ENCODE measurements at places on chromosomes 16 and 17. TPM values are rescaled to one million over a fixed set of nuclear protein-coding genes. Genes with fewer than 3 reads are reported as not detected.

Gene PEMT
- total RNA-seq: 25.4 TPM

Gene MT1H
- not detected for total RNA-seq

Gene ABCC12
- total RNA-seq: not detected

Gene ADAP2
- 10.3 TPM for total RNA-seq

Gene GRAP
- 1.8 TPM for total RNA-seq

Gene TP53TG3B
- total RNA-seq: not detected

Gene TBC1D3E
- not detected for total RNA-seq

GRCh38 chr16:3656491-3657468 lies 2.3 kb downstream of the DNASE1 start:
- H3K36me3 ChIP-seq: peaks cover 59% of the 10 kb centered on the region
- DNase-seq: no peak
- no peaks in the 10 kb centered on the region for H3K4me1 ChIP-seq
- H3K27ac ChIP-seq: no peak overlapping the region
- no peaks in the 10 kb centered on the region for H3K27me3 ChIP-seq

- DNase-seq: no peak
- H3K27me3 ChIP-seq: no peaks in the 10 kb centered on the region
- no peaks in the 10 kb centered on the region for H3K36me3 ChIP-seq
- no peaks in the 10 kb centered on the region for H3K4me1 ChIP-seq
- no peak overlapping the region for H3K27ac ChIP-seq
- H3K4me3 ChIP-seq: no peak overlapping the region
Observed at GRCh38 chr16:57912529-57913260, 58.2 kb downstream of the CNGB1 start.

DNA sequence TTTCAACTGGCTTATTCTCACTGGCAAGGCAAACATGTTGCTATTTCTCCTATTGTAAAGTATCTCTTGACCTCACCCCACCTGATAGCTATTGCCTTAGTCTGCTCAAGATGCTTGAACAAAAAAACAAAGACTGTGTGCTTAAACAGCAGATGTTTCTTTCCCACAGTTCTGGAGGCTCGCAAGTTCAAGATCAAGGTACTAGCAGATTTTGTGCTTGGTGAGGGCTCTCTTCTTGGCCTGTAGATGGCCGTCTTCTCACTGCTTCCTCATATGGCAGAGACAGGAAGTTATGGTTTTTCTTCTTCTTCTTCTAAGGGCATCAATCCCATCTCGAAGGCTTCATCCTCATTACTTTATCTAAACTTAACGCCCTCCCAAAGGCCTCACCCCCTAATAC lies 109.7 kb upstream of the CLEC3A start:
- H3K27me3 ChIP-seq: no peaks in the 10 kb centered on the region
- no peaks in the 10 kb centered on the region for H3K36me3 ChIP-seq
- H3K4me1 ChIP-seq: no peaks in the 10 kb centered on the region
- H3K4me3 ChIP-seq: no peak overlapping the region
- DNase-seq: no peak

- H3K4me1 ChIP-seq: peaks cover 60% of the 10 kb centered on the region
- H3K27me3 ChIP-seq: no peaks in the 10 kb centered on the region
- peak overlapping the region; percentile 82 for H3K27ac ChIP-seq
- H3K4me3 ChIP-seq: no peak overlapping the region
Observed at GRCh38 chr16:53084746-53085334, 30.0 kb downstream of the CHD9 start.

GRCh38 chr16:69593751-69594255 lies 28.0 kb downstream of the NFAT5 start:
- no peak overlapping the region for H3K27ac ChIP-seq
- no peaks in the 10 kb centered on the region for H3K27me3 ChIP-seq

DNA sequence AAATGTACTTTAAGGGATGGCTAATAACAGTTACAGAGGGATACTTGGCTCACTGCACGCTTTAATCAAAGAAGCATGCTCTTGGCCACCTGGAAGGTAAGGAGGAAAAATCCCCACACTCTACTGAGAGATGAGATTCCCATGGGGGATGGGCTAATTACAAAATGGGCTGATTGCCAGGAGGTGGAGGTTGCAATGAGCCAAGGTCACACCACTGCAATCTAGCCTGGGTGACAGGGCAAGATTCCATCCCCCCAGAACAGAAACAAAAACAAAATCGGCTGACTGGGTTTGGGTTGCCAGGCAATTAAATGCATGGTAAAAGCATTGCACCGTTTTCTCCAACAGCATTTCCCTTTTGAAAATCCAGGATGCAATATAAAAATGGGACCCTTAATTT lies 18.0 kb downstream of the N4BP1 start:
- H3K27me3 ChIP-seq: no peaks in the 10 kb centered on the region
- H3K4me1 ChIP-seq: peaks cover 44% of the 10 kb centered on the region
- DNase-seq: no peak
- no peak overlapping the region for H3K27ac ChIP-seq

DNA sequence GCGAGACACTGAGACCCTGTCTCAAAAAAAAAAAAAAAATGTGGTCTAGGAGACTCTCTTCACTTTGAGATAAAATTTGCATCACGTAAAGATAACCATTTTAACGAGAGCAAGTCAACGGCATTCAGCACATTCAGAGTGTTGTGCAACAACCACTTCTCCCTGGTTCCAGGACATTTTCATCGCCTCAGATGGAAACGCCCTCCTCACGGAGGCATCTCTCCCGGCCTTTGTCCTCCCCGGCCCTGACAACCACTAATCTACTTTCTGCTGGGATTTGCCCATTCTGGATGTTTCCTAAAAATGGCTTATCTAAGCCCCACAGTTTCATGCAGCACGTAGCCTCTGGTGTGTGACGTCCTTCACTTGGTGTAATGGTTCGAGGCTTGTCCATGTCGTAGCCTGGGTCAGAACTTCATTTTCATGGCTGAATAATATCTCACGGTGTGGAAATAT lies 6.4 kb upstream of the NPRL3 start:
- H3K4me1 ChIP-seq: no peaks in the 10 kb centered on the region
- no peaks in the 10 kb centered on the region for H3K36me3 ChIP-seq
- no peaks in the 10 kb centered on the region for H3K27me3 ChIP-seq
- no peak overlapping the region for H3K27ac ChIP-seq
- no peak overlapping the region for H3K4me3 ChIP-seq
- DNase-seq: no peak

DNA sequence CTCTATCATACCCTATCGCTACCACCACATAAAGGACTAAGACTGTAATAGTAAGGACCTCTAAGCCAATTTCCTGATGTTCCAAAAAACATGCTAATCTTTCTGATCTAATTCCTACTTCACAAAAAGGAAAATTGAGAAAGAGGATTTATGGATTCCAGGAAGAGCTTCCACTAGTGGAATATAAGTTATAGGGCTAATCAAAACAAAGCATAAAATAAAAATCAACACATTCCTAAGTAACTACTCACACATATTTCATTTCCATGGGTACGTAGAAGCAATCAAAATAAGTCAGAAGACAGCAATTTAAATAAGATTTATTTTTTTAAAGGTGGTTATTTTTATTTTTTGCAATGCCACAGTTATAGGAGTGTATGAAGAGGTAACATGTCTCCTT lies 12.4 kb downstream of the CCDC43 start:
- no peak overlapping the region for H3K27ac ChIP-seq
- no peak for DNase-seq
- H3K4me3 ChIP-seq: no peak overlapping the region
- H3K27me3 ChIP-seq: no peaks in the 10 kb centered on the region
- H3K36me3 ChIP-seq: peaks cover 56% of the 10 kb centered on the region

- no peaks in the 10 kb centered on the region for H3K36me3 ChIP-seq
- H3K27ac ChIP-seq: no peak overlapping the region
- no peaks in the 10 kb centered on the region for H3K27me3 ChIP-seq
- H3K4me1 ChIP-seq: peaks cover 12% of the 10 kb centered on the region
- no peak overlapping the region for H3K4me3 ChIP-seq
Observed at GRCh38 chr17:10177913-10178505, 20.4 kb downstream of the GAS7 start.

DNA sequence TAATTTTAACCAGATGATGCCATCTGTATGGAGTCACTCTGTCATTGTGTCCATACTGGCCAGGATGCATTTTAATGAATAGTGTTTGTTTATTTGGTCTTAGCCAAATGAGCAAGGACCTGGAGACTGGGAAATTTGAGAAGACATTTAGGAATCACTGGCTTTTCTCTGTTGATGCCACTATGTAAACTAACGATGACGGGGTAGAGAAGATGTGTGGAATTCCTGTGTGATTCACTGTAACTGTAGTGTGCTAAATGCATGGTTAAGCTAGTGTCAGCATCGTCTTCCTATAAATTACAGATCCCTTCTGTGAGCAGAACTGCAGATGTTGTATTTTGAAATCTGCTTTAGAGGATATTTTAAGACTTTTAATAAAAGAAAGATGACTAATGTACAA lies 66.6 kb downstream of the NOS2 start:
- no peak overlapping the region for H3K4me3 ChIP-seq
- H3K27me3 ChIP-seq: peaks cover 4% of the 10 kb centered on the region
- H3K27ac ChIP-seq: no peak overlapping the region
- no peaks in the 10 kb centered on the region for H3K36me3 ChIP-seq
- no peak for DNase-seq
- H3K4me1 ChIP-seq: no peaks in the 10 kb centered on the region

DNA sequence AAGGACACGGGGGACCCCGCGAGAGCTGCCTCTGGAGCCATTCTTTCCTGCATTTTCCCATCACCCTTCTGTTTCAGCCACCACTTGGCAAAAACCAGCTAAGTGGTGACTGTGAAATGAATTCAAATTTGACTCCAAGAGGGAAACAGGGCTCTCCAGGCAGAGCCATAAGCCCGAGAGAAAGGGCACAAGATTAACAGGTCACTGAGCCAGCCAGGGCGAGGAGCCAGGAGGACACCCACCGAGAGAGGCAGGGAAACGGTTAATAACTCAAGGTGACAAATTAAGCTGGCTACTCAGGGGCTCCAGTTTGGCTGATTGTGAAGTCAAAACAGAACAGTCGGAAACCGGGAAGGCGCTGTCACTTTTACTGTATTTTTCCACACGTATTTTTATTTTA lies 67.8 kb upstream of the SOX9 start:
- no peaks in the 10 kb centered on the region for H3K27me3 ChIP-seq
- DNase-seq: no peak
- H3K4me3 ChIP-seq: no peak overlapping the region
- H3K36me3 ChIP-seq: no peaks in the 10 kb centered on the region
- H3K4me1 ChIP-seq: no peaks in the 10 kb centered on the region

GRCh38 chr16:48076455-48077012 lies 79.3 kb downstream of the ABCC12 start:
- no peaks in the 10 kb centered on the region for H3K36me3 ChIP-seq
- H3K27me3 ChIP-seq: no peaks in the 10 kb centered on the region
- no peaks in the 10 kb centered on the region for H3K4me1 ChIP-seq
- no peak overlapping the region for H3K4me3 ChIP-seq

DNA sequence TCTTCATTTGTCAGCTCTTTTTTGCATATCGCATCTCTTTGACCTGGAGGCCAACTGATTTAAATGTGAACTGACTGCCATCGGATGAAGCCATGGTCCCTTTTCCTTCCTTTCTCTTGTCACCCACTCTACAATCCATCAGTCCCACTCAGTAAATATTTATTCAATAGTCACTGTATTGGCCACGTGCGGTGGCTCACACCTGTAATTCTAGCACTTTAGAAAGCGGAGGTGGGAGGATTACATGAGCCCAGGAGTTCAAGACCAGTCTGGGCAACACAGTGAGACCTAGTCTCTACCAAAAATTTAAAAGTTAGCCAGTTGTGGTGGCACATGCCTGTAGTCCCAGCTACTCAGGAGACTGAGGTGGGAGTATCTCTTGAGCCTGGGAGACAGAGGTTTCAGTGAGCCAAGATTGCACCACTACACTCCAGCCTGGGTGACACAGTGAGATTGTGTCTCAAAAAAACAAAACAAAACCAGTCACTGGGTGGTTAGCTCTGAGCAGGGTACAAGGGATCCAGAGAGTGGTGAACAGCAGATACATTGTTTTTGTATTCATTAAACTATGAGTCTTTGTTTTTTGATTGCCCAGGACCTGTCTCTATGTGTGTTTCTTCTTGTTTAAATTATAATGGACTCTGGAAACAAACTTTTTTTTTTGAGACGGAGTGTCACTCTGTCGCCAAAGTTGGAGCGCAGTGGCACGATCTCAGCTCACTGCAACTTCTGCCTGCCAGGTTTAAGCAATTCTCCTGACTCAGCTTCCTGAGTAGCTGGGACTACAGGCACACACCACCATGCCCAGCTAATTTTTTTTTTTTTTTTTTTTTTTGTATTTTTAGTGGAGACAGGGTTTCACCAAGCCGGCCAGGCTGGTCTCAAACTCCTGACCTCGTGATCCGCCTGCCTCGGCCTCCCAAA lies 6.9 kb downstream of the PHAF1 start:
- DNase-seq: no peak
- no peak overlapping the region for H3K4me3 ChIP-seq
- no peaks in the 10 kb centered on the region for H3K4me1 ChIP-seq
- H3K36me3 ChIP-seq: no peaks in the 10 kb centered on the region

GRCh38 chr16:17511340-17511739 lies 40.6 kb upstream of the XYLT1 start:
- no peaks in the 10 kb centered on the region for H3K36me3 ChIP-seq
- no peak overlapping the region for H3K27ac ChIP-seq
- no peak for DNase-seq
- H3K4me1 ChIP-seq: no peaks in the 10 kb centered on the region
- H3K27me3 ChIP-seq: no peaks in the 10 kb centered on the region
- H3K4me3 ChIP-seq: no peak overlapping the region

GRCh38 chr16:80034469-80034826 lies 433.9 kb upstream of the MAF start:
- H3K36me3 ChIP-seq: no peaks in the 10 kb centered on the region
- no peak overlapping the region for H3K27ac ChIP-seq
- no peak for DNase-seq
- H3K27me3 ChIP-seq: no peaks in the 10 kb centered on the region
- H3K4me1 ChIP-seq: no peaks in the 10 kb centered on the region
- no peak overlapping the region for H3K4me3 ChIP-seq

DNA sequence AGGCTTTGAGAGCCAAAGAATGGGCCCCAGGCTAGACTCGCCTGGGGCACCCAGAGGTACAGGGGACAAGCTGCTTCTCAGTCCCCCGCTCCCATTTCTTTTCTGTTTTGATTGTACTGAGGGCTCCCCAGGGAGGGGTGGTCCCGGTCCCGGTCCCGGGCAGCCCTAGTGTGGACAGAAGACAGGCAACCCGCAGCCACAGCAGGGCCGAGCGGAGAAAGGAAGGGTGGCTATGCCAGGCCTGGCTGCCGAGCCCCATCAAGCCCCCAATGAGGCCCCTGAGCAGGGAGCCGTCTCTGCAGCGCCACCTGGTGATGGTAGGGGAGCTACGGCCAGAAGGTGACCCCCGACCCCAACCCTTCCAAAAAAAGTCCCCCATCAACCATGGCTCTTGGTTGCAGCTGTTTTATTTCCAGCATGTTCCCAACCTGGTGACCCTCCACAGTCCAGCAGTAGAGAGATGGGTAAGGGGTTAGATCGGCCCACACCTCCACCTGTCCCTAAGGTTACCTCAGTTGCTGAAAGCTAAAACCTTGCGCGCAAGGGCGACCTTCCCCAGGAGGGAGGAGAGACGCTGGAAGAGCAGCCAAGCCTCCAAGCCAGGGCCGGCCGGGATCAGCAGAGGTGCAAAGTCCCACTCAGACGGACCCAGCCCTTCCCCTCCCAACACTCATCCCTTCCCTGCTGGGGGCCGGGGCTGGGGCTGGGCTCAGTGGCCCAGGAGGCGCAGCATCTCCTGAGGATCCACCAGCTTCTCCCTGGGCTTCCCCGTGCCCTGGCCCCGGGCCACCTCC lies 2.6 kb upstream of the GRIN2C start:
- peak overlapping the region; percentile 34 for H3K4me3 ChIP-seq
- DNase-seq: peak; percentile 85
- no peaks in the 10 kb centered on the region for H3K36me3 ChIP-seq
- peaks cover 18% of the 10 kb centered on the region for H3K4me1 ChIP-seq
- H3K27ac ChIP-seq: no peak overlapping the region
